ENCODE measurements at places on chromosomes 13 and 19. TPM values are rescaled to one million over a fixed set of nuclear protein-coding genes. Genes with fewer than 3 reads are reported as not detected.

DNA sequence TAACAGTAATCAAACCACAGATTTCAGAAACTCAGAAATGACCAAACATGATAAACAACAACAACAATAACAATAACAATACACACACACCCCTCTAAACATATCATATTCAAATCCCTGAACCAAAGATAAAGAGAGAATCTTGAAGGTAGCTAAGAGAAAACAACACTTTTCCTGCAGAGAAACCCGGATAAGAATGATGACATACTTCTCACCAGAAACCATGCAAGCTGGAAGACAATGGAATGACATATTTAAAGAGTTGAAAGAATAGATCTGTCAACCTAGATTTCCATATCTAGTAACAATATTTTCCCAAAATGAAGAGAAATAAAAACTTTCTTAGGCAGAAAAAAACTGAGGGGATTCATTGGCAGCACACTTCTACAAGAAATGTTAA, 138.1 kb downstream of the LIG4 start:
- no peak for DNase-seq

Gene PRR12
- total RNA-seq, result 11.5 TPM

Gene ZNF614
- 4.3 TPM for total RNA-seq

- peak; percentile 55 for DNase-seq
These were observed at the start of gene ZNF667 for GRCh38 chr19:56476651-56477428. Gene ZNF667 (minus strand): TSS chr19:56477345. CDS start chr19:56462370, 14,975 bp downstream.

GRCh38 chr13:66835040-66835628, 395.0 kb downstream of the PCDH9 start:
- peak; percentile 1 for DNase-seq

DNA sequence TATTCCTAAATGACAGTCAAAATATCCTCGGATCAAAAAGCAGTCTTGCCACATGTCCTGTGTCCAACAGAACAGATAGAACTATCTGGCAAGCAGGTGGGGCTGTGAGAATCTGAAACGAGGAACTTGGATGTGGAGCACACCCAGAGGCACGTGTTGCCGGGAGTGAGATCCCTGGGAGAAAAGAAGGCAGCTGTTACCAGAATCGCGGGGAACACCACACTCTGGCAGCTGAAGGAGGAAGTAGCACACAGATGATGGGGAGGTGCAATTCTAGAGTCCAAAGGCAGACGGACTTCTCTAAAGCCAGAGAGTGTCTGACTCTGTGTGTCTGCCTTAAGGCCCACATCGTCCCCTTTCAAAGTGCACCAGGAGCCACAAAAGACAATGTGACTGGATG, 22.3 kb downstream of the SLC7A1 start:
- DNase-seq, result no peak

Gene IRGC
- not detected for total RNA-seq

DNA sequence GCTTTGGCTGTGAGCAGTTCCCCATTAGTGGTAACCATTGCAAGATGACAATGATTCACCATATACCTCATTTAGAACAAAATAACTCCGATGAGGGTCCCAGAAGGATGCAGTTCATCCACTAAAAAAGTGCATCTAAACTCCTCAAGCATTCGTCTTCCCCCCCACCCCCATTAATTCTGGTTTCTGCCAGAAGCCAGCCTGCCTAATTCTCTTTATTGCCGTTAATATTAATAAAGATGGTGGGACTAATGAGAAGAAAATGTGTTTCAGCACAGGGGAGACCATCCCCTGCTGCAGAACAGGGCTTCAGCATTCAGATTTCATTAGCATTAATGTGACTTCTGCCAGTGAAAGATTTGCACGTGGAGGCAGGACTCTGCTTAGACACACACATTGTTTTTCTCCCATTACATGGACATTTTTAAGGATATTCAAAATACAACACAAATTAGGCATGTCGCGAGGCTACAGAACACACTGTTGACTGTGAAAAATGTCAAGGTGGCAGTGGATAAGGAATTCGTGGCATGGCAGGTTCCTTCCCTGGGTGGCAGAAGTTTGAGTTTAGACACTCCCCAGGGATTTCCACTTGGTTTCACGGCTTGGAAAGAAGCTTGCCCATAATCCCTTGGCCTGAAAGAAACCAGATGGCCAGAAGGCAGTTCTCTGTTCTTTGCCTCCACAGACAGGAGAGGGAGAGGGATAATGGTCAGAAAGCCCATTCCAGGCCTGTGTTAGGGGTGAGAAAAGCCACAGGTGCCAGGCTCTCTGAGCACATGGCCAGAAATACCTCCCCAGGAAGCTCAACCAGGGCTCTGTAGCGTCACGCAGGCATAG, 236.5 kb downstream of the FOXO1 start:
- DNase-seq, result no peak

- no peak for DNase-seq
These were observed 39.0 kb upstream of the IGSF23 start for GRCh38 chr19:44574186-44574950.

DNA sequence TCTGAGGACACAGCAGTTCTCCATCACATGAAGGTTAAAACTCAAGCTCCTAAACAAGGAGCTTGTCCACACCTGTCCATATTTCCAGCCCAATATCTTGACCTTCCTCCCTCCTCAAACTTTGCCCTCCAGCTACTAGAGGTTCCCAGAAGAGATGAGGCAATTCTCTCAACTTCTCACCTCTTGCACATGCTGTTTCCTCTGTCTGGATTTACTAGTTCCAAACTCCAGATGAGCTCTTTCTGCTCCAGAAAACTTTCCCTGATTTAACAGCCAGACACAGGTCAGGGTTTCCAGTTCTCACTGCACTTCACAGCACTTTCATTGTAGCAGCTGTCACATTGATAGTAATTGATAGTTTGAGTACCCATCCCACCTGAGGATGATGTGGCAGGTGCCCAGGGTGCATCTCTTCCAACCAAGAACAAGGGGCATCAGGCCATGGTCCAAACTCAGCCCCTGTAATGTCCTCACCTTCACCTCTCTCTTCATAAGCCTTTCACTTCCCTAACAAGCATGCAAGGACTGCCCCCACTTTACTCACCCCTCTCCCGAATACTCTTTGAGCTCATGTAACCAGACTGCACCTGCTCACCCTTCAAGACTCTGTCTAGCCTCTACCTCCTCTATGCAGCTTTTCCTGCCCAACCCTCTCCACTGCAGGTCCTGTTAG, 3.0 kb upstream of the WDFY2 start:
- no peak for DNase-seq

DNA sequence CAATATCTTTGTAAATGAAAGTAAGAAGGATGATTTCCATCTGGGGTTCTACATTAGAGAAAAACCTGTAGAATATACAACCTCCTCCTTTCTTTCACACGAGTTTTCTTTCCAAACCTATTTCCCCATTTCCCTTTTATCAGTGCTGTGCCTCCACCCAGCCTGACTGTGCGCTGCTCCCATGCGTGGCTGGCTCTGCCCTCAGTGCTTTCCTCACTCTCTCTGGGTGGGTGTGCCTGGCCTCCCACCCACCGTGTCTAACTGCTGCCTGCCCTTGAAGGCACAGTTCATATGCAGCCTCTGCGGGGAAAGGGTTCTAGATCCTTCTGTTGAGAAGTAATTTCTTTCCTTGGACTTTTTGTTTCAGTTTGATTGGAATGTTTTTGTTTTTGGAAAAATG, 70.7 kb downstream of the PCCA start:
- DNase-seq, result no peak

DNA sequence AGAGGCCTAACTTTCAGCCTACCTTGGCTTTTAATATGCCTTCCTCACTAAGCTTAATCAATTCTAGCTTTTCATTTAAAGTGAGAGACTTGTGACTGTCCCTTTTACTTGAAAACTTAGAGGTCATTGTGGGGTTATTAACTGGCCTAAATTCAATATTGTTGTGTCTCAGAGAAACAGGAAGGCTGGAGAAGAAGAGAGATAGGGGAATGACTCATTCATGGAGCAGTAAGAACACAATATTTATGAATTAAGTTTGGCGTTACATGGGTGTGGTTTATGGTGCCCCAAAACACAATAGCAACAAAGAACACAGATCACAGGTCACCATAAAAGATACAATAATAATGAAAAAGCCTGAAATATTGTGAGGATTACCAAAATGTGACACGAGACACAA, 612.1 kb downstream of the TBC1D4 start:
- DNase-seq, result no peak

GRCh38 chr19:29505097-29505824, 20.5 kb upstream of the VSTM2B start:
- DNase-seq, result no peak

Measured in kidney epithelial cell (primary cell).